ENCODE measurements at places on chromosomes 1 and 21.

DNA sequence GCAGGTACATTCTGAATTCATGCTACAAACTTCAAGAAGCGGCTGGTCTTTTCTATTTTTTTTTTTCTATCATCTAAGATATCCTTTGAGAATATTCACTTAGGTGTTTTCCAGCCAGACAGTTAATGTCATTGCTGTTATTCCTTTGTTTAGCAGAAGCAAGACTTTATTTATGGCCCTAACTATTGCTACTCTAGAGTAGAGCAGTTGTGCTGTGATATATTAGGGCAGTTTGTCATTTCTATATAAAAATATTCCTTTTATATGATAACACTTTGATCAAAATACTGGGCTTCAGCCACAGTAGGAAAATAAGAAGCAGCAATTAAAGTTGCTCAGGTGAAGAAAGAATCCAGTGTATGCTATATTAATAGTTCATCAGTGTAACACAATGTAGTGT, 959.3 kb downstream of the NCAM2 start:
- DNase-seq, result no peak

DNA sequence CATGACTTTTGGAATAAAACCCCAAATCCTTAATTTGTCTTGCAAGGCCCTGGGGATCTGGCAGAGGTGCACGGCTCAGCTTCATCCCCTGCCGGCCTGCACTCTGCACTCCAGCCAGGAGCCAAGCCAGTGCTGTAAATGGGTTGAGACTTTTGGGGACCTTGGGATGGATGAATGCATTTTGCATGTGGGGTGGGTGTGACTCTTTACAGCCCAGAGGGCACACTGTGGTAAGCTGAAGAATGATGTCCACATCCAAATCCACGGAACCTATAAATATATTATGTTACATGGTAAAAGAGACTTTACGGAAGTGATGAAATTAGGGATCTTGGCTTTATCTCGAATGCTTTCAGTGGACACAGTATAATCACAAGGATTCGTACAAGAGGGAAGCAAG, 177.8 kb downstream of the EDEM3 start:
- no peak for DNase-seq

- no peak for DNase-seq
These were observed 16.9 kb downstream of the IVNS1ABP start for GRCh38 chr1:185300152-185300551.

GRCh38 chr1:2000432-2000831, 3.2 kb downstream of the CFAP74 start:
- DNase-seq, result no peak

GRCh38 chr1:155133799-155134281, 1.8 kb upstream of the SLC50A1 start:
- DNase-seq, result no peak

DNA sequence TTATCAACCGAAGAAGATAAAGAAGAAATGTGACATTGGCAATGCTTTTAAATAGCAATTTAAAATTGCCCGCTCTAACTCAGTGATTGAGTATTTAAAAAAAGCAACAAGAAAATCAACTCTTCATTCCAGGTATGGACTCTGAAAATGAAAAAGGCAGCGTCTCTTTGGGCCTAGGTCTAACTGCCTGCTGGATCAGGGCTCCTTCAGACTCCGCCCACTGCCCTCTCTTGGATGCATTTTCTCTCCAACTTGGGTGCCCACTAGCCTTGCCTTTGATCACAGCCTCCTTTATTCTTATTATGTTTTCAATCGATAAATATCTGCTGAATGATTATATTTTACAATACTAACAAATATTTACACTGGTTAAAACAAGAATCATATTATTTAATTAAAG, 268.9 kb downstream of the MRPL39 start:
- DNase-seq, result no peak

Measured in H7 (cell line).